ENCODE measurements at places on chromosomes 16 and 17.

DNA sequence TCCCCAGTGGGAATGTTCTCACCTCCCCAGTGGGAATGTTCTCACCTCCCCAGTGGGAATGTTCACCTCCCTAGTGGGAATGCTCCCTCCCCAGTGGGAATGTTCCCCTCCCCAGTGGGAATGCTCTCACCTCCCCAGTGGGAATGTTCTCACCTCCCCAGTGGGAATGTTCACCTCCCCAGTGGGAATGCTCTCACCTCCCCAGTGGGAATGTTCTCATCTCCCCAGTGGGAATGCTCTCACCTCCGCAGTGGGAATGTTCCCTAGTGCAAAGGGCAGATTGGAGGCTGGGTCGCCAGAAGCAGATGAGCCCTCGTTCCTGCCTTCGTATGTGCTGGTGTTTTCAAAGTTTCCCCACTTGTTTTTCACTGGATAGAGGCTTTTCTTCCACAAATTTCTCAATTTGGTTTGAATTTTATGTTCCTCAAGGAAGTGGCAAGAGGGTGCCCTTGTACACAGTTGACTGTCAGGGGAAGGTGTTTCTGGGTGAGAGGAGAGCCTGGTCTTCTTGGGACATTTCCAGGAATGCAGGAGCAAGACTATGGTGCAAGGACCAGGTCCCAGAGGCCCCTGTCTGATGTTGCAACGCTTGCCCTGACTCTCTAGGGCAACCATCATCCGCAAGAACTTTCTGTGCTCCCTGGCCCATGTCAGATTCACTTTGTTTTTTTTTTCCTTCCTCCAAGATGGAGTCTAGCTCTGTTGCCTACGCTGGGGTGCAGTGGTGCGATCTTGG, 34.0 kb downstream of the TRARG1 start:
- DNase-seq = no peak

- DNase-seq = peak; percentile 19
Measured at GRCh38 chr17:63631062-63631461, 8.8 kb downstream of the MAP3K3 start.

DNA sequence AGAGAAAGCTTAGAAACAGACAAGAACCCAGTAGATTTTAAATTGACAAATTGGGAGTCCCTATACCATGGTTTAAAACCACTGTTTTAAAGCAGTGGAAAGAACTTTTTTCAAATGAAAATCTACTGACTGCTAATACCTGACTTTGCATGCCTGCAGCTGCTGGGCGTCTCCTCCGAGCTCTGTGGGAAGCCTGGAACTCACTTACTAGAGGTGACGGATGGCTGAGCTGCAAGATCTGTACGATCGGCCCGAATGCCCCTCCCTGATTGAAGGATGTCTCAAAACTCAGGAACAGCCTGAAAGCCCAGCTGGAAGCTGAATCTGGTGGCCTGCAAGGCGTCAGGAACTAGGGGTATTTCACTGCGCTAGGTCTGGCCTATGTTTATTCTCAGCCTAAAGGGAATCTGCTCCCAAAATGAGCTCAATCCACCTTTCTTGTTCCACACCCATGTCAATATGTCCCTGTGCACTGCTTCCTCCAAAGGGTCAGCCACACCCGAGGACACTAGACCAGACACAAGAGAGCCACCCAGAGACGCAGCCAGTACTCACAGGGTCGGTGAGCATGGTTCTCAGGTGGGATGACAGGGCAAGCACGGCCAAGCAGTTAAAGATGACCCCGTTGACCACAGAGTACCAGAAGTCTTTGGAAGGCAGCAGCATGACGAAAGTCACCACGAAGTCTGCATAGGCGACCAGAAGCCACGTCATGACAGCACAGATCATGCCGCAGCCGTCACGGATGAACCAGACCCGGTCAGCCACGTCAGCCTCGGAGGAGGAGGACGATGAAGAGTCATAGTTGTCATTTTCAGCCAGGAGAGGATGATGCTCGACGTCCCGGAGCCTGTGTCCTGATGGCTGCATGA, 21.4 kb downstream of the ZDHHC7 start:
- no peak for DNase-seq

DNA sequence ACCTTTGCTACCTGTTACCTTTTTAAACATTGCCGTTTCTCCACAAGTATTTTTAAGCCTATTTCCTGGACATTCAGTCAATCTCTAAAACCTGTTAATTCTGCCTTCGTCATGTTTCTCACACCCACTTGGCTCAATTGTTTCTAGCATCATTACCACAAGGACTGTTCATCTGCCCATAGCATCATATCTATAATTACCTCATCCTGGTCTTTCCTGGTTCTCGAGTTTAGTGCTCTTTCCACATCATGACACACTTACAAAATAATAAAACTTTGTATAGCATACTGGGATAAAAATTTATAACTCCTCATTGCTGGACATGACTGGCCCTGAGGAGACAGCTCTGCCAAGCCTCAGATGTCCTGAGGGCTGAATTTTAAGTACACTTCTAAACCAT, 104.8 kb downstream of the CYB561 start:
- no peak for DNase-seq
